OCI-M1 (cell line): ENCODE measurements at places on chromosomes 13 and 19.

DNA sequence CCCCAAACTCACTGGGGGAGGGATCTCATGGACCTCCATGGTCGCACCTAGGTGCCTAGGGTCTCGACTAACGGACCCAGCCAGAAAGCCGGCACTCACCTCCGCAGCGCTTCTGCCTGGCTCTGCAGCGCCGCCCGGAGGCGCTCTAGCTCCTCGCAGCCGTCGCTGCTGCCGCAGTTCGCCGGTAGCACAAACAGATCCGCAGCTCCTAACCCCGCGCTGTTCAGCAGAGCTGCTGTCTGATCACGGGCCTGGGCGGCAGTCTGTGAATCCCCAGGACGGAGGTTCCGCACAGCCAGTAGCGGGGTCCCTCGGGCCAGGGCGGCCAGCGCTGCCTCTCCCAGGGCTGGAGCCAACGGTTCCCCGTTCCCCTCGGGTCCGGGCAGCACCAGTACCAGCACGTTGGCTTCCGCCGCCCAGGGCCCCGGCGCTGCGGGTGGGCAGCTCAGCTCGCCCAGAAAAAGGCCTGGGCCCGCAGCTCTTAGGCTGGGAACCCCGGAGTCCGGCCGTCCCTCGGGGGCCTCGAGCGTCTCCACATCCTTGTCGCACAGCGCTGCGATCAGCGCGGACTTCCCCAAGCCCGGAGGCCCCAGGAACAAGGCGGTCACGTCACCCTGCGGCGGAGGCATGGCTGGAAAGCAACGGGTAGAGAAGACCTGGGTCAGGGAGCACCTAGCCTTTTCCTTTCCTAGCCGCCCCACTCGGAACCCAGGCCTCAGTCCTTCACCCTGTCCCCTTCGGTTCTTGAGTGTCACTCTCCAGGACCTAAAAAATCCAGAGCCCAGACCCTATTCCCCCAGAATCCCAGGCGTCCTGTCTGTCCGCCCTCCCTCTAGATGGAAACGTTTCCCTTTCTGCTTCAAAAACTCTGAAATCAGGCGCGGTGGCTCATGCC is 977 bp downstream of the IRGQ start:
- DNase-seq = peak; percentile 88

GRCh38 chr13:21033212-21033840 is 28.1 kb downstream of the LATS2 start:
- no peak for DNase-seq

- DNase-seq = no peak
Measured at GRCh38 chr13:80802946-80803345, 462.0 kb upstream of the SPRY2 start.

GRCh38 chr19:42584466-42584865 is 10.3 kb downstream of the CEACAM8 start:
- no peak for DNase-seq

DNA sequence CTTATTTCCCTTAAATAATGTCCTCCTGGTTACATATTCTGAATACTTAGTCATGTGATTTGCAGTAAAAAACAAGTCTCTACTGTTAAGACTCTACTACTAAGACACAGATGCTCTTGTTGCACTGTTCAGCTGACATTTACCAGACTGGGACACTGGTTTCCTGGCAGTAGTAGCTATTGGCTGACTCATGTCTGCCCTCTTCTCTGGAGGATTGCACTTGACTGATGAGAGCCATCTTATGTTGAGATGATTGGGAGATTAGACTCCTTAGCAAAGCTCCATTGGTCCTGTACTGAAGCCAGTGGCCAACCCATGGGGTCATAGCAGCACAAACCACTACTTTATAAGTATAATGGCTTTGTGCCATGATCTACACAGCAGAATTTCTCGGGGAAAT is 1672.6 kb upstream of the PCDH20 start:
- DNase-seq = no peak

DNA sequence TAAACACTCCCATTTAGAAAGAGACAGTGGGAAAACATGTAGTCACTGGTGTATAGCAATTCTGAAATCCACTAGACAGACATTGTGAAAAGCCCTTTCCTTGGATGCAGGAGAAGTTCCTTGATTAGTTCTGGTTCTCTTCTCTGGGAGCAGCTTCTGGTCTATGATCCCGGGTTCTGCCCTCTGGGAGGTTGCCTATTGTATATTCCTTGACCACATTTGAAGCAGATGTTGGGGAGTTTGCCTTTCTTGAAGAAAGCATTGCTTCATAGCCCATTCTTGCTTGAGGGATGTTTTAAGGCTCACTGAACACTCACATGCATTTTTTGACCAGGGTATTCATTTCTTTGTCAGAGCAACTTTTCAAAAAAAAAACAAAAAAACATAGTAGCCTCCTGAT is 211.9 kb downstream of the NDFIP2 start:
- DNase-seq = no peak
